ENCODE measurements at places on chromosomes 5 and 9.

- DNase-seq: no peak
Measured at GRCh38 chr5:53322257-53322656, 158.2 kb upstream of the FST start.

DNA sequence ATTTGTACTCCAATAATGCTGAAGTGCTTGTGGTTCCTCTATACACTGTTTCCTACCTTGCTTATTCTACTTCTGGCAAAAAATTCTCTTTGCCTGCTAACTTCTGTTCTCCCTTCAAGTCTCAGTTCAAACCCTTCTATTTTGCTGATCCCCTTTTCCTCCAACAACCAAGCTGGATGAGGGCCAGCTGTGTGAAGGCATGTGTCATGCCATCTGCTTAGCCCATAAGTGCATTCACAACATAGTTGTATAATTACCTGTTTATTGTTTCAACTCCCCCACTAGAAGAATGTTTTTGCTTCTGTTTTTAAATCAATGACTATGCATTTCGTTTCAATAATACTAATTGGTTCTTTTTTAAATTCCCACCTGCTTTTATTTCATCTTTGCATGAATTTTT, 1951.4 kb upstream of the WWC1 start:
- no peak for DNase-seq

- no peak for DNase-seq
Measured at GRCh38 chr9:131608493-131609037, 63.2 kb downstream of the PRRT1B start.

- no peak for DNase-seq
Measured at GRCh38 chr5:172424808-172425207, 29.5 kb downstream of the SH3PXD2B start.

DNA sequence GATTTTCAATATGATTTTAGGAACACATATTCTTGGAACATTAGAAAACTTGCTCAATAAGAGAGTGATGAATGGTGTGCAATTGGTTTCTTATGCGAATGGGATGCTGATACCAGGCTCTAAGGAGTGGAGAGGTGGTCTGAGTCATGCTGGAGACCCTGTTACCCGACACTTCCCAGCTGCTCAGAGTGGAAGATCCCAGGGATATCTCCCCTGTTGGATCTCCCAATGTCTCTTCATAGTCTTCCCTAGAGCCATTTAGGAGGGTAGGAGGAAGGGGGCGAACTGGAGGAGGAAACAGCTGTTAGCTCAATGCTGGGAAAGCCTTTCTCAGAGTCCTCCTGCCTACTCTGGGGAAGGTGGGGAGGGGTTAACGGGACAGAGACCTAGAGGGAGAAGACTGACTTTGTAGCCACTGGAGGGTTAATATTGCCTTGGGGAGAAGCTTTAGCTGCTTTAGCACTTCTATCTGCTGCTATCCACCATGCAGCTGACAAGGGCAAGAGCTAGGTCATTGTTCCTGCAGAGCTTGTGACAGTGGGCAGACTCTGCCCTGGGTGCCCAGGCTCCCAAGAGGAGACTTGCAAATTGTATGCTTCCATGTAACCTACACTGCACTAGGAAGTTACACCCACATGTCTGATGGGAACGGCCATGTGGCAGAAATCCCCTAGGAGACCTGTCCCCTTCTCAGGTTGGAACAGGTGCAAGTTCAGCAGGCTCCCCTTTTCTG, 301.0 kb downstream of the GADD45G start:
- DNase-seq: no peak

DNA sequence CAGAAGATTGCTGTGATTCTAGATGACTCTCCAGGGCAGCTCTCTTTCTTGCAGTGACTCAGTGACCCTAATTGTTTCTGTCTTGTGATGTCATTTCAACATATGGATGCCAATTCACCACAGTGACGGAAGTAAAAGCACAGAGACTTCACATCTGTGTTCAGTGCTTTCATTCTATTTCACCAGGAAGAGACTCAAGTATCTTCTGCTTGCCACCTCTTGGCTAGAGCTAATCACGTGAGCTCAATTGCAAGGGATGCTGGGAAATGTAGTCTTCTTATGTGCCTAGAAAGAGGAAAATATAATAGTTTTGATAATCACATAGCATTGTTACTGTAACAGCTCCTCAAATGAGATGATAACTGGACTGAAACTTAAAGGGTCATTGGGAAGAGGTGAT, 453.3 kb upstream of the KLF4 start:
- DNase-seq: no peak

DNA sequence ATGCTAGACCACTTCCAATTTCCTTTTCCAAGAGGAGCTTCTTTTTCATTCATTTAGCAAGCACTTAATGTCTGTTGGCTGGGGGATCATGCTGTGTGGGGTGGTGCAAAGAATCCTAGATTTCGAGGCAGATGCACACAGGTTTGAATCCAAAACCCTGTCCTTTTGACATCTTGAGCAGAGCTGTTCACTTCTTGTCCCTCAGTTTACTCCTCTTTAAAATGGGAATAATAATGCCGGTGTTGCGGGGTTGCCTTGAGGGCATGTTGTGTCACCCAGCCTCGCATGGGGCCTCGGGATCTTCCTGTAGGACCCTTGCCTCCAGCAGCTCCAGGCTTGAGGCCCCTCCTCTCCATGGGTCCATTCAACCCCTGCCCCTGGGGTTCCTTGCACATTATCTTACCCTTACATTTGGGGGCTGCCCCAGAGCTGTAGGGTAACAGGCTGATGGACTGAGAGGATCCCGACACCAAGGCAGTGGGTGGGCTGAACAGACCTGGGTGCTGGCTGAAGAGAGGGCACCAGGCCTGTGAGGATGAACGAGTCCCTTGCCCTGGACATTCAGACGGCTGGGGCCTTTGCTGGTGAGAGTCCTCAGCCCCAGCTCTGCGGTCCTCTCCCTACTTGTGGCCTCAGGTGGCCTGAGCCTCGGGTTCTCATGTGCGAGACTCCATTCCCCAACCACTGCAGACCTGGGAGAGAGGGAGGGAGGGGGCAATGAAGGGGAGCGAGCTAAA, 145.8 kb downstream of the BARX1 start:
- DNase-seq: no peak

GRCh38 chr5:170115925-170116324, 10.2 kb downstream of the FOXI1 start:
- no peak for DNase-seq

DNA sequence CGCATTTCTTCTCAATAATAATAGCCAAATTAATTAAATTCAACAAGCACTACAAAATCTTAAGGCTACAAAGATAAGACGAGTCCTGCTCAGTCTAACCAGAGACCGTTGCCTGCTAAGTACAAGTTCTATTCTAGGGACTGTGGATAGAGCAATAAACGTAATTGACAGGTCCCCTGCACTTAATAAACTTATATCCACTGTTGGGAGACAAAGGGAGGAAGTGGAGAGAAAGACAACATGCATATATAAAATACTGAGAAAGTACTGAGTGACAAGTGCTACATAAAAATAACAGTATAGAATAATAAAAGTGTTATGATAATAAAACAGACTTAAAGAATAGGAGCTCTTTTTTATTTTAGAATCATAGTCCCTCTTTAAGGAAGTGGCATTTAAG, 158.1 kb downstream of the MLLT3 start:
- no peak for DNase-seq

GRCh38 chr5:107072967-107073366, 597.8 kb downstream of the EFNA5 start:
- no peak for DNase-seq

GRCh38 chr9:22067196-22067595, 58.1 kb upstream of the CDKN2B start:
- DNase-seq: no peak

GRCh38 chr5:140725799-140726471, 25.7 kb downstream of the ZMAT2 start:
- DNase-seq: peak; percentile 86

GRCh38 chr9:20995616-20996015, 35.8 kb downstream of the HACD4 start:
- no peak for DNase-seq

- no peak for DNase-seq
Measured at GRCh38 chr5:72241346-72242003, 78.6 kb downstream of the MRPS27 start.

DNA sequence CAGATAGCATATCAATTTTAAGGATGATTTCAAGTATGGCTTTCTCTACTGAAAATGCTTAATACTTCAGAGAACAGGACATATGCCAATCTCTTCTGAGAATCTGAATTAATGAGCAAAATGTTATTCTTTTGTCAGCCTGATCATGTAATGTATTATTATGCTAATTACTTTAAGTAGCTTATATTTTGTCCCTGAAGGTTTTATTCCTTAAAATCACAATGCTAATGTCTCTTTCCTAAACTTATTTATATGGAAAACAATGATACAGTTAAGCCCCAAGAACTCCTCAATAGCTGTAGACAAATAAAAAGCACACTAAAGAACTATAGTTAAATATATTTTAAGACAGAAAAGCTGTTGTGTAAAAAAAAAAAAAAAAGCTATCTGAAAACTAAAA, 256.9 kb upstream of the PTPRD start:
- DNase-seq: no peak

- no peak for DNase-seq
Measured at GRCh38 chr5:68305223-68305870, 89.8 kb downstream of the PIK3R1 start.

DNA sequence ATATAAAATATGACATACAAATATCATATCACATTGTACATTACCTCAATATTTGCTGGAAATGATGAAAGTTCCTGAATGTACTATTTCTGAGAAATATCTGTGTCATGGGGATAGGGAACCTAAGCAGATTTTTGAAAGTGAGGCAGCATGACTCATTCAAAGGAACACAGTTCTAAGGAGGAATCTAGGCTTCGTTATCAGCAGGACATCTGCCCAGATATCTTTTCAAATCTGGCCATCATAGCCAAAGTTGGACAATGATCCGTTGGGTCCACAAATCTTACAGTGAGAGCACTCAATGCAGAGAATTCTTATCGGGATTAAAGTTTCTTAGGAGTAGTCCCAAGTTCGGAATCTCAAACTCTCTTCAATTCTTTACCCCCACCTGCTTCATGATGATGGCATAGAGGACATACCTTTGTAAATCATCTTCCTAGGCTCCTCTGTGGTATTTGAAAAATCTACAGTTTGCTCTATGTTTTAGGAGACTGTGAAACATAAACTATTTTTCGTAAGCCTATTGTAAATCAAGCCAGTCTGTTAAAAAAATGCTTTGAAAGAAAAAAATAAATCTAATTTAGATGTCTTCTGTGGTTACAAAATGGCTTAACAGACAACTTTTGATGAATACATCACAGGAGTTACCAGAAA, 29.4 kb upstream of the ALDH1A1 start:
- no peak for DNase-seq

DNA sequence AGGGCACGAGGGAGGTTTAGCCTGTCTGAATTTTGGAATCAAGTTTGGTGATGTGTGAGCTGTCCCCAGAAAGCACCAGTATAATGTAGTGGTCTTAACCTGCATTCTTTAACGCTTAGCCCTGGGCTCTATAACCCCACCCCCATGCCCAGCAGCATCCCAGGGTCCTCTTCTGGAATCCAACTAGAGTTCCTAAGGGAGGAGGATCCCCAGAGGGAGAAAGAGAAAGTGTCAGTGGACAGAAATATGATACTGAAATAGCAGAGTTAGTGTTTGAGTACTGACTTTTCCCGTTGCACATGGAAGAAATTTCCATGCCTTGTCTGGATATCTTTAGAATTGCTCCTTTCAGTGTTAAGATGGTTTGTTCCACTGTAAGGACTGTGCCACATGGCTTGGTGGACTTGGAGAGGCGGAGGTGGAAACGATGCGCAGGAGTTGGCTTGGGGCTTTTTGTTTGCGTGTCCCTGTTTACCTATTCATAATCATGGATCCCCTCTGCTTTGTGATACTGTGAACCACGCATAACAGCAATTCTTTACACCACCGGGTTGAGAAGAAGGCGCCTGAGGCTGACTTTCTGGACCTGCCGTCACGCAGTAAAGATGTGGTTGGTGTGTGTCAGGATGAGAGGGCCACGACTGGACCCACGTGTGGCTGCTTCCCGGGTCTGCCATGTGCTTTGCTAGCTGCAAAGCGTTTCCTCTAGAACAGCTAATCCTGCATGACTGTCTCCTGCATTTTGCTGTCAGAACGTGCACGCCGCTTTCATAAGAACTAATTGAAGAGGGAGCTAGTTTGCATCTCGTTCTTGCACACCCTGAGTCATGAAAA, 142.3 kb downstream of the SMARCA2 start:
- peak; percentile 41 for DNase-seq

DNA sequence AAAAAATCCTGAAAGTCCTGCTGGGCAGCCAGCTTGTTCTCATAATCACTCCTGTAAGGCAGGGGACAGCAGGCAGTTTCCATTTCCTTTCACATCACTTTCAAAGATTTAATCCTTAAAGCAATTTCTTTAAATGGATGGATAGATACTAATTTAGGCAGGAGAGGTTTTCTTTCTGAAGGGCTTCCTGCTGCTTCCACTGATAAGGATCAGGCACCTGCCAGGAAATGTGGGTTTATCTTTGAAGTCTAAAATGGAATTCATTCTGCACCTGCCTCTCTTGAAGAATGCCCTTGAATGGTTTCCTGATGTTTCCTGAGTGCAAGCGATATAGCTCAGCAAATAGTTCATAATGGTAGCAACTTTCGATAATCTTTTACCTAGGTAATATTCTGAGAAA, 64.5 kb downstream of the STARD4 start:
- DNase-seq: no peak

GRCh38 chr5:176851871-176852658, 41.7 kb downstream of the UNC5A start:
- no peak for DNase-seq

DNA sequence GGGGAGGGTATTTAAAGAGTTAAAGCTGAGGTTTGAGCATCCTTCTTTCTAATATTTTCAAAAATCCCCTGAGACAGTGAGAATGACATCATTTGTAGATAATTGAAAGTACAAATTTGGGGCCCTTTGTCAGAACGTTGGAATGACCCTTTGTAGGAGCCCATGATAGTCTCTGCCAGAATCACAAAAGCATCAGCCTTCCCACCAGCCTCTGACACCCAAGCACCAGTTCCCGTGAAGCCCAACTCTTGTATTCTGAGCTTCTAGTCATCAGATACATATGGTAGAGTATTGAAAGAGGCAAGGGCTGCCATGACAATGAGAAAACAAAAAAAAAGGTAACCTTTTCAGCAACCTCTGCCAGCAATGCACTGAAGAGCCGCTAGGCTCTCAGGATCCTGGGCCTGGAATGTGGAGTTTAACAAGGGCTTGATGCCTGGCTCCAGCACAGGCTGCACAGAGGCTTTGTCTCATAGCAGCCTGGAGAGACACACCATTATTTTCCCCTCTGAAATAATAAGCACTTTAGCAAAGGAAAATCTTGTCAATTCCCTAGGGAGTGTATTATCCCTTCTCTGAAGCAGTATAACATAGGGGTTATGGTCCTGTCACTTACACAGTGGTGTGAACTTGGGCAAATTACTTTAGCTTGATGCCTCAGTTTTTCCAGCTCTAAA, 114.4 kb downstream of the ZNF608 start:
- no peak for DNase-seq

DNA sequence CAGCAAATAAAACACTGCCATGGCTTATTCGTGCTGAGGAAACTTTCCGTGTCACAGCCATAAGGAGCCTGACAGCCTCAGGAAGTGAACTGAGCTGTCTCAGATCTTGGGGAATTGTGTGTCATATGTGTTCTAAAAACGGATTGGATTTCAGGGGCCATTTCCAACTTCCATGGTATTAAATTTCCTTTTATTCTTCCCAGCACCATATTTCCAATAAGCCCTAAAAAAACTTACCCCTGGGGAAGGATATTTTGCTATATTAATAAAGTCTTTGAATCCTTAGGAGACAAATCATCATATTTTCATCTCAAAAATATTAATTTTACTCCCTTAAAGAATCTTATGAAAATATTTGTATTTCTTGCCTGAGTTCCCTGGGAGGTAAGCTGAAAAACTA, 93.9 kb downstream of the LHFPL2 start:
- no peak for DNase-seq

- no peak for DNase-seq
Measured at GRCh38 chr9:96487949-96488348, 38.0 kb downstream of the HABP4 start.

Measured in activated CD4-positive, alpha-beta T cell treated with anti-CD3 and anti-CD28 coated beads, Interleukin-2, amount 50 U/mL, for 24 hours (primary cell).